ENCODE measurements at places on chromosomes 6 and 20. TPM values are rescaled to one million over a fixed set of nuclear protein-coding genes. Genes with fewer than 3 reads are reported as not detected.

Gene PLN
- not detected for total RNA-seq

Gene CLVS2
- total RNA-seq = not detected

Gene RAB23
- 8.1 TPM for total RNA-seq

Gene KCNG1
- total RNA-seq = 0.70 TPM

Gene ZNF334
- 0.34 TPM for total RNA-seq

Gene GATA5
- total RNA-seq = not detected

Gene SLC17A2
- not detected for total RNA-seq

Gene RIPOR3
- 0.68 TPM for total RNA-seq

Gene ZFP57
- 1.7 TPM for total RNA-seq

Gene IL17F
- not detected for total RNA-seq

Gene MED23
- total RNA-seq = 44.6 TPM

Gene PLCB4
- 13.8 TPM for total RNA-seq

Gene MCHR2
- not detected for total RNA-seq

Gene PET117
- 10.4 TPM for total RNA-seq

Gene PNLDC1
- 0.51 TPM for total RNA-seq

Gene C6orf118
- total RNA-seq = not detected

Gene MYLK2
- total RNA-seq = 8.5 TPM

Gene ACSS2
- total RNA-seq = 72.3 TPM

Gene MLN
- not detected for total RNA-seq

Gene TMEM170B
- 2.4 TPM for total RNA-seq

Gene WFDC13
- total RNA-seq = not detected

Gene ASIP
- total RNA-seq = not detected

Gene GJA1
- total RNA-seq = 482 TPM

Gene WFDC2
- total RNA-seq = not detected

Gene JPH2
- 0.17 TPM for total RNA-seq

Gene TMEM30A
- total RNA-seq = 305 TPM

Gene CAGE1
- under 0.01 TPM for total RNA-seq

Gene FILIP1
- 21.1 TPM for total RNA-seq

Gene TP53TG5
- not detected for total RNA-seq

Gene ULBP3
- total RNA-seq = 14.9 TPM

Gene EBF4
- total RNA-seq = 1.0 TPM

Gene HUS1B
- total RNA-seq = 1.5 TPM

Gene SRPK1
- total RNA-seq = 68.4 TPM

Gene SLC52A3
- not detected for total RNA-seq

Gene ENTPD6
- 70.8 TPM for total RNA-seq

Gene PTPRK
- 104 TPM for total RNA-seq

Gene TPX2
- total RNA-seq = 16.5 TPM

Gene CGA
- total RNA-seq = not detected

Gene PCK1
- not detected for total RNA-seq

Gene PPP1R14C
- total RNA-seq = not detected

Gene CCN6
- total RNA-seq = not detected

Gene LST1
- total RNA-seq = 0.37 TPM

Gene ELMO2
- 35.7 TPM for total RNA-seq

Gene SPTLC3
- 1.4 TPM for total RNA-seq

Gene SALL4
- total RNA-seq = 0.14 TPM

Gene APOM
- 0.37 TPM for total RNA-seq

Gene C20orf173
- not detected for total RNA-seq

Gene CRISP2
- total RNA-seq = not detected

Gene DEFB132
- not detected for total RNA-seq

Gene EFCAB8
- under 0.01 TPM for total RNA-seq

Measured in dermis blood vessel endothelial cell (primary cell).